ENCODE measurements at places on chromosomes 12 and 14. TPM values are rescaled to one million over a fixed set of nuclear protein-coding genes. Genes with fewer than 3 reads are reported as not detected.

ESR2 gene
- 0.03 TPM for total RNA-seq

NDRG2 gene
- 2.1 TPM for total RNA-seq

HSP90B1 gene
- 519 TPM for total RNA-seq

ZDHHC22 gene
- total RNA-seq, result 0.46 TPM

OR6C2 gene
- not detected for total RNA-seq

SLIRP gene
- 413 TPM for total RNA-seq

BDKRB2 gene
- total RNA-seq, result 2.6 TPM

KRT85 gene
- total RNA-seq, result not detected

SLCO1B1 gene
- 0.46 TPM for total RNA-seq

DBX2 gene
- total RNA-seq, result not detected

ITGB7 gene
- 0.33 TPM for total RNA-seq

NID2 gene
- 26.3 TPM for total RNA-seq

MMP19 gene
- total RNA-seq, result 0.31 TPM

ZFYVE21 gene
- total RNA-seq, result 37.8 TPM

DEGS2 gene
- 1.2 TPM for total RNA-seq

TCL1B gene
- total RNA-seq, result not detected

BBOF1 gene
- total RNA-seq, result 2.8 TPM

PIANP gene
- total RNA-seq, result 1.2 TPM

GPRC5A gene
- 449 TPM for total RNA-seq

GDF3 gene
- not detected for total RNA-seq
